Stimulated activated CD4-positive, alpha-beta T cell treated with anti-CD3 and anti-CD28 coated beads, Interleukin-15, amount 100 ng/mL, for 1 hour (primary cell): ENCODE measurements at places on chromosomes 12 and 14.
A peak's percentile ranks its signal among the peaks of the same experiment; 100 is the strongest.

- DNase-seq = peak; percentile 20
Measured at GRCh38 chr12:52119398-52120254, 40.1 kb downstream of the SMIM41 start.

GRCh38 chr12:54004841-54005530 is 3.8 kb upstream of the HOXC8 start:
- DNase-seq = no peak

- no peak for DNase-seq
Measured at GRCh38 chr14:94796278-94796677, 26.4 kb upstream of the GSC start.

DNA sequence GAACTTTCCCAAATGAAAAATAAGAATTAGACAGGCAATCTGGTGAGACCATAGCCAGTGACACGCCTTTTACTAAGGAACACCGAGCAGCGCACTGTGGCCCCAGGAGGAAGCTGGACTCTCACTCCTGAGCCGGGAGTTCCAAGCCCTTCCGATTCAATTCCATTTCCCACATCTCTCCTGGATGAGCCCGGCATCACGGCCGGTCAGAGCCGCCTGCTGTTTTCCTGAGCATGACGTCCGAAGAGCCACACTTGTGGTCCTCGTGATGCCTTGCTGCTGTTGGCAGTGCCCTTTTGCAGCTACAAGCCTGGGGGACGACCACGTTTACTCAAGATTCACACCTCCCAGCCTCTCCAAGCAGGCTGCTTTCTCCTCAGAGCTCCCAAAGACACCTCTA is 40.8 kb downstream of the FBXL14 start:
- DNase-seq = no peak

- no peak for DNase-seq
Measured at GRCh38 chr14:25049093-25049567, 817 bp downstream of the STXBP6 start.

- DNase-seq = no peak
Measured at GRCh38 chr14:91599994-91600393, 89.9 kb upstream of the PPP4R3A start.

DNA sequence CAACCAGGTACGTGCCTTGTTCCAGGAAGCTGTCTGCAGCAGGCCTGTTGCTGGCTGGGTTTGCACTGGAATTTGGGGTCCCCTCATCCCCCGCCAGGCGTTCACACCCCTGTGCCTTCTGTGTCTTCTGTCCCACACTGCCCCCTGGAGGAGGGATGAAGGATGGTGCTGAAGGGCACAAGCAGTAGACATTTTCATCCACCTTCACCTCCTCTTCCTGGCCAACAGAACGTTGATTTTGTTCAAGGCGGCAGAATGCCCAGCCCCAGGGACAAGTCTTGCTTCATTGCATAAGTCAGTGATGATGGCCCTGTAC is 122.1 kb downstream of the CALM1 start:
- DNase-seq = peak; percentile 17

DNA sequence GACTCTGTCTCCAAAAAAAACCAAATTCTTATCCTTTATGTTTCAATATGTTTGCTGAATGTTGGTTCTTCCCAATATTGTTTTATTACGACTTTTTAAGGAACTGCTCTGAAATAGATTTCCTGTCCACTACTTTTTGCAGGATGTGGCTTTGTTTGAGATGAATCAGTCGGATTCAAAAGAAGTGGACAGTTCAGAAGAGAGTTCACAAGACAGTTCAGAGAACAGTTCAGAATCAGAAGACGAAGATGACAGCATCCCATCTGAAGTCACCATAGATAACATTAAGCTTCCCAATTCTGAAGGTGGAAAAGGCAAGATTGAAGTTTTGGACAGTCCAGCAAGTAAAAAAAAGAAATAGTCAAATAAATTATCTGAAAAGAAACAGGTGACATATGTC is 8.2 kb downstream of the NOPCHAP1 start:
- DNase-seq = no peak

GRCh38 chr14:95431199-95432143 is 85.0 kb downstream of the SYNE3 start:
- DNase-seq = no peak

DNA sequence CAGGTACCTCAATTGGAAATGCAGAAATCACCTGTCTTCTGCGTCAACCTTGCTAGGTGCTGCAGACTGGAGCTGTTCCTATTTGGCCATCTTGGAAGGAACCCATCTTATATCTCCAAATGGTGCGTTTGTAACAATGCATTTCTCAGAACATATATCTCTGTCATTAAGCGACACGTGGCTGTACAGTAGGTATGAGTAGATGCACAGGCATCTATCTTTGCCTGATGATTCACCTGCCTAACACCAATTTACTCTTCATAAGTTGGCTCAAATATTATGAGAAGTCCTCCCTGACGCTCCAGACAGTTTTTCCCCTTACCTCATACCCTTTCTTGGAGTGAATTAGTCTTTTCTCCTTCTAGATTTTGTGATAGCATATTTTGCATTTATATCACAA is 44.2 kb downstream of the GPR137C start:
- DNase-seq = no peak

DNA sequence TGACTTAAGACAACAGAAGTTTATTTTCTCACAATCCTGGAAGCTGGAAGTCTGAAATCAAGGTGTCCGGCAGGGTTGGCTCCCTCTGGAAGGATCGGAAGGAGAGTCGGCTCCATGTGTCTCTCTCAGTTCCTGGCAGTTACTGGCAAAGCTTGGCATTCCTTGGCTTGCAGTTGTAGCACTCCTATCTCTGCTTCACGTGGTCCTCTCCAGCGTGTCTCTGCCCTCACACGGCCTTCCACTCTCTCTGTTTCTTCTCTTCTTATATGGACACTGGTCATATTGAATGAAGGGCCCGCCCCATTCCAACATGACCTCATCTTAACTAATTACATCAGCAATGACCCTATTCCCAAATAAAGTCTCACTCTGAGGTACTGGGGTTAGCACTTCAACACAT is 60.1 kb upstream of the TUNAR start:
- no peak for DNase-seq

DNA sequence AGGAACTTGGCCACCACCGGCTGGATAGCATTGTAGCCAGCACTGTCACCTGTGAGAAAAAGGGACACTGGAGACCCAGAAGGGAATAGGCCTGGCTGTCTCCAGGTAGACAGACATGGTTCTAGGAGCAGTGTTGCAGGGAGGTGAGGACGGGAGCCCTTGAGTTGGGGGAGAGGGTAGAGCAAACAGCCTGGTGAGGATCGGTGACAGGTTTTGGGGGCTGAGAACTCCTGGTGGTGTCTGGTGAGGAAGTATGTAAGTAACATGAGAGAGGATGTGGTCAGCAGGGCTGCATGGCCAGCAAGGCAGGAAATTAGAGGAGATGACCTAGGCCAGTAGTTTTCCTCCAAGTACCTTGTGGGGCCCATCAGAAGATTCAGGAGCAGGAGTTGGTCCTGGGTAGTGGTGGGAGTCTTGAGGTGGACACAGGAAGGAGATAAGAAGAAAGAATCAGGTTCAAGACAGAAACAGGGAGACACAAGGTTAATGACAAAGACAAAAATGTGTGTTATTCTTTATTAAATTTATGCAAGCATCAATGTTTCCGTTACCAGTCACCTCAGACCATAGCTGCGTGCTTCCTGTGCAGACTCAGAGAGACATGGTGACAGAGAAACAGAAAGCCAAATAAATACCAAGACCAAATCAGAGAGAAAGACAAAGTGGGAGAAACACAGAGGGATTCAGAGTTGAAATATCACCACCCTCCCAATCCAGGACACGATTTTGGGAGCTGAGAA is at the start of gene ARHGAP9:
TSS of gene ARHGAP9 (minus strand) at position 491 of the 740 bp plus-strand sequence. CDS start at position 31, 460 bp downstream.
- DNase-seq = no peak

DNA sequence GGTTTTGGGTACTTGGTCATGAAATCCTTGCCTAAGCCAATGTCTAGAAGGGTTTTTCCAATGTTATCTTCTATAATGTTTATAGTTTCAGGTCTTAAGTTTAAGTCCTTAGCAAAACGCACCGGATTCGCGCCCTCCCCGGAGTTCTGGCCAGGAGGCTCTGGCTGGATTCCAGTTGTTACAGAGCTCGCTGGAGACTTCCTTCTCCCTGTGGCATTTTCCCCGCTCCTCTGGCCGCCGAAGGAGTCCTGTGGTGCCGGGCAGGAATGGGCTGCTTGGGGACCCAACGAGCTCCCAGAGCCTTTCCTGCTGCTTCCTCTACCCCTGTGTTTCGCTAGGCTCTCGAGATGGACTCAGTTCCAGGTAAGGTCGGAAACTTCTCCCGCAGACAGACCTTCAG is 335.9 kb downstream of the AEBP2 start:
- DNase-seq = no peak

DNA sequence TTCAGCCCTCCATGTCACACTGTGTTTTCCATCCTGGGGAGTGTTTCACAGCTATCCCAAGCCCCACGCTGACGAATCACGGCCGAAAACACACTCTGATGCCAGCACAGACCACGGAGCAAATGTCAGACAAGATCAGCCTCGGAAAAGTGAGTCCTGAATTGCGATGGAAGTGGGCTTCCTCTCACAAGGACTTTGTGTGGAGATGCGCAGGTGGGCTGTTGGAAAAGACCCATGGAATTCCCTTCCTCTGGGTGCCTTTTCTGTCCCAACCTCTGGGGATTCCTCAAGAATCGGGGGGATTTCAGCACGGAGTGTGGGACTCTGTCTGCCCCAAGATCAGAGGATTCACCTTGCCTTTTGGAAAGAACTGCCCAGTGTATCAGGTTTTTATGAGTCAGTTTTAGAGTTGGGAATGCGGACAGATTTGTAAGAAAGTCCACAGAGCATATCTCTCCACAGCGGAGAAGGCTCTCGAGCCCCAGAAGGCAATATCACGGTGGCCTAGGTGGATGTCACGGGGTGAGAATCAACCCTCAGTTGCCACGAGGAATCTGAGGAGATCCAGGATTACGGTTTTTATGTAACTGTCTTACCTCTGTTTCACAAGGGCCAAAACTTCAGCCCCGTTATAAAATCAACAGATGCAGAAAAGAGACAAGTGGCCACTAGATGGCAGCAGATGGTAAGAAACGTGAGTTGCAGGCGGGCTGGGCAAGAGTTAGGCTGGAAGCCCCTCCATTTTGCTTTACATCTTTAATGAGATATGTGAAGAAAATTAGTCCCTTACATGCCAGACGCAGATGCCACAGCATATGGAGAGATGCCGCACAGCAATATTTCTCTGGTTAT is 201.9 kb downstream of the DAD1 start:
- DNase-seq = no peak

GRCh38 chr14:56224229-56224628 is 106.0 kb downstream of the PELI2 start:
- DNase-seq = no peak

DNA sequence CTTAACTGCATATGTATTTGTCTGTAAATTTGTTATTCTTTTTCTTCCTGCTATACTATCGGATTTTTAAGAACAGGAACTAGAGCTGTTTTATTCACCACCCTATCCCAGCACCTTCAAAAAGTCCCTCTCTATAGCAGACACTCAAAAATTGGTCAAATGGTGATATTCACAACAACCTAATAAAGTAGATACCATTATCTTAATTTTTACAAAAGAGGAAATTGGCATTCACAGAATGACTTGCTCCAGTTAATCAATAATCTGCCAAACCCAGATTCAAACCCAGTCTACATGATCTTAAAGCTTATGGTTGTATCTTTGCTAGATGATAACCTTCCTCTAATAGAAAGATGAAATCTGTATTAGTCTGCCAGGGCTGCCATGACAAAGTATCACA is 426.6 kb downstream of the EGLN3 start:
- no peak for DNase-seq

DNA sequence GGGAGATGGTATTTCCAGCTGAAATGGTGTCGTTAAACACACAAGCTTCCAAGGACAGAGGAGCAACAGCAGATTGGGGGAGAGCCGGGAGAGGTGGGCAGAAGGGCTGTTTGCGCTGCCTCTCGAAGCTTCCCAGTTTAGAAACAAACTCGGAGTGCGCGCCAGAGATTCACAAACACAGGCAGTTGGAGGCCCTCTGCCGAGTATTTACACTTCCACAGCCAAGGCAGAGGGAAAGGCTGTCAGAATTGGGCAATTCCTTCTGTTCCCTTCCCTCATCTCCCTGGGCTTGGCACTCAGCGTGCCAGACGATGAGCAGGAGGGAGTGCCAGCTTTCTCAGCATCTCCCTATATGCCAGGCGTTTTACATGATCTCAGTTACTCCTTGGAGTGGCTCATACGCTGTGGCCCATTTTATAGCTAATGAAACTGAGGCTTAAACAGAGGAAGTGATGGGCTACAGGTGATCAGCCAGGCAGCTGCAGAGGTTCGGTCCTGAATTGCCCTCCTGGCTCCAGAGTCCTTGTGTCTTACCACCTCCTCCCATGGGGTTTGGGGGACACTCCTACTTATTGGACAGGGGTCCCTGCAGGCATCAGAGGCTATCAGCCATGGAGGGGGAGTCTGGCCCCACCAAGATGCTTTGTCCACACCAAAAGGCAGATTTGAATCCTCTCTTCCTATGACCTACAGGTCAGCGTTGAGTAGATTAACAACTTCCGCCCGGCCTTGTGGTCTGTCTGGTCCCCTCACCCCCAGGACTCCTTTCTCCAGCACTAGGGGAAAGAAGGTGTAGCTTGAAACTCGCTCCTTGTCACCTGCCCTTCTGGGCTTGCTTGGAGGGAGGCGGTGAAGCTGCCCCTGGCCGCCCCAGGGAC is 3.1 kb downstream of the FAM222A start:
- no peak for DNase-seq

DNA sequence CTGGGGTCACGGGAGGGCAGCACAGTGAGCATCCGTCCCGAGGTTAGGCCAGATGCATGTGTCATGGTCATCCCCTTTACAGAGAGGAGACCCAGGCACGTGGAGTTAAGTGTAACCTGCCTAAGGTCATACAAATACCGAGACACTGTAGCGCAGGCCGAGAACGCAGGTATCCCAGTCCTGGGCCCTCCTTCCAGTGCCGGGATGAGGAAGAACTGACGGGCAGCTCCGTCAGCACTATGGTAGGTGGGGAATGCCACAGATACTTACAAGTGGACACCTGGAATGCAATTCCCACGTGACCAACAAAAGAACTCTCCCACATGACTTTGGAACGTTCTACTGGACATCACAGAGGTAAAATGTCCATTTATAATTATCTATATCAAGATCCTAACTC is 8.7 kb upstream of the TMEM229B start:
- no peak for DNase-seq

GRCh38 chr12:125329239-125330102 is 264.2 kb downstream of the AACS start:
- no peak for DNase-seq

DNA sequence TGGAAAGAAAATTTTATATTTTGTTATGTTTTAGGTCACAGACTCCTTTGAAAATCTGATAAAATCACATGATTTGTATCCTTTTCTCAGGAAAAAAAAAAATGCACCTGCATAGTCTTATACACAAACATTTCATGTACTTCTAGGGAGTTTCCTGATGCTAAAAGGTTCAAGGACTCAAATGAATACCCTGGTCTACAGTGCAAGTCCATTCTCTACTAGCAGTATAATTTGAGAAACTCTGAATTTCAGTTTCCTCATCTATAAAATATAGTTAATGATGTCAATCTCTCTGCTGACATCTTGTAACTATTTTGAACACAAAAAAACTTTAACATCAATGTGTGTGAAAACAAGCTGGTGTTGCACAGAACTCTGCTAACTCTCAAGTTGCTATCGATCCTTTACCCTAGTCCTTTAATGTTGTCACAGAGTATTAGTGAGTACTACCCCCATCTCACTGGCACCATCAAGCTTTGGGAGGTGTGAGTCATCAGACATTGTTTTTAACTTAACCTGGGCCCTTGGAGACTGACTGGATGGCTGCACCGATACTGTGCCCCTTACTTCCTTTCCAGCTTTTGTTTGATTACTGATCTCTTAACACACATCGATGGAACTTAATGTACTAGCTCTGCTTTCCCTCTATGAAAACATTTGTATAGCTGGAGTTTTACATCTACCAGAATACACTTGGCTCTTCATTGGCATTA is 251.9 kb upstream of the SOX5 start:
- DNase-seq = no peak

- no peak for DNase-seq
Measured at GRCh38 chr12:91616416-91616815, 433.8 kb upstream of the DCN start.
